Esophagus muscularis mucosa (tissue), 4 donors: ENCODE measurements at places on chromosomes 11 and 22. TPM values are rescaled to one million over a fixed set of nuclear protein-coding genes. Genes with fewer than 3 reads are reported as not detected.
A peak's percentile ranks its signal among the peaks of the same experiment; 100 is the strongest.

The SLC7A4 gene
- 0.23 TPM for total RNA-seq

- no peaks in the 10 kb centered on the region for H3K27me3 ChIP-seq
- H3K27ac ChIP-seq, result no peak overlapping the region
- no peak overlapping the region for H3K4me3 ChIP-seq
- no peak for DNase-seq
- H3K36me3 ChIP-seq, result peaks cover 9% of the 10 kb centered on the region
Observed at GRCh38 chr11:47002390-47002789, 65.8 kb downstream of the CSTPP1 start.

DNA sequence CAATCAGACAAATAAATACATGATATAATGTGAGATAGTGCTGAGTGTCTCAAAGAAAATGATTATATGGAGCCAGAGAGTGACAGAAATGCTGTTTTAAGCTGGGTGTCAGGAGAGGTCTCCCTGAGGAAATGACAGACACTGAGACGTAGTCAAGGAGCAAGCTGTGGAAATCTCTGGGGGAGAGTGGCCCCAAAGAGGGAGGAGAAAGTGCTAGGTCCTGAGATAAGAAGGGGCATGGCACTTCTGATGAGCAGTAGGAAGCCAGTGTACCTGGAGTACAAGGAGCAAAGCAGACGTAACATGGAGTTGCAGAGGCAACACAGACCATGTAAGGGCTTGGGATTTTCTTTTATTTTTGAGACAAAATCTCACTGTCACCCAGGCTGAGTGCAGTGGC, 38.8 kb downstream of the ZNF202 start:
- DNase-seq, result no peak
- no peak overlapping the region for H3K4me3 ChIP-seq
- no peaks in the 10 kb centered on the region for H3K4me1 ChIP-seq
- H3K36me3 ChIP-seq, result no peaks in the 10 kb centered on the region
- no peak overlapping the region for H3K27ac ChIP-seq
- H3K27me3 ChIP-seq, result no peaks in the 10 kb centered on the region

- DNase-seq, result peak; percentile 77
- no peaks in the 10 kb centered on the region for H3K36me3 ChIP-seq
- H3K27me3 ChIP-seq, result no peaks in the 10 kb centered on the region
Observed at GRCh38 chr11:36724742-36725385, 126.8 kb upstream of the RAG2 start.

DNA sequence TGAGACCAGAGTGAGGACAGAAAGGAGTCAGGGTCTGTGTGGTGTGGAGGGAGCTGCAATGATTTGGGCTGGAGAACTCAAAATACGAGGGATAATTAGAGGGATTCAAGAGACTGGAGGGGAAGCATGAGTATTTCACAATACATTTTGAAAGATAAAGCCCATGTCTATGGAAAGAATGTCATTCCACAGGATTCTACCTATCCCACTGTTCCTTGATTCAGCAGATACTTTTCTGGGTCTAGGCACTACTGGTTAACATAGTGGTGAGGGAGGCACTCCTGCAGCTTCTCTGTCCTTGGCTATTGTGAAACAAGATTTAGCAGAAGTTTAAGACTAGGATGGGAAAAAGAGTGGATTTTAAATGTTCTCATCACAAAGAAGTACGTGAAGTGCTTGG, 72.9 kb upstream of the RASSF10 start:
- no peak for DNase-seq
- H3K4me3 ChIP-seq, result no peak overlapping the region
- no peaks in the 10 kb centered on the region for H3K27me3 ChIP-seq
- no peaks in the 10 kb centered on the region for H3K4me1 ChIP-seq
- H3K36me3 ChIP-seq, result peaks cover 54% of the 10 kb centered on the region
- H3K27ac ChIP-seq, result no peak overlapping the region

GRCh38 chr11:78450866-78451265, 33.2 kb upstream of the GAB2 start:
- H3K4me3 ChIP-seq, result no peak overlapping the region
- no peaks in the 10 kb centered on the region for H3K36me3 ChIP-seq
- no peaks in the 10 kb centered on the region for H3K27me3 ChIP-seq
- no peak overlapping the region for H3K27ac ChIP-seq

DNA sequence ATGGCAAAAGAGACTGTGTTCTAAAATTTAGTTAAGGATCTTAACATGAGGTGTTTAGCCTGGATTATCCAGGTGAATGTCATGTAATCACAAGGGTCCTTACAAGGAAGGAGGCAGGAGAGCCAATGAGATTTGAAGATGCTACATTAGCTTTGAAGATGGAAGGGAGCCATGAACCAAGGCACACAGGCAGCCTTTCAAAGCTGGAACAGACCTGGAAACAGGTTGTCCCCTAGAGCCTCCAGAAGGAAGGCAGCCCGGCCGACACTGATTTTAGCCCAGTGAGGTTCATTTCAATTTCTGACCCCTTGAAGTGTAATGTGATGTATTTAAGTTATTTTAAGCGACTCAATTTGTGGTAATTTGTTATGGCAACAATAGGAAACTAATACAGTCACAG, 195.3 kb upstream of the MTMR2 start:
- H3K4me3 ChIP-seq, result no peak overlapping the region
- no peaks in the 10 kb centered on the region for H3K36me3 ChIP-seq
- DNase-seq, result no peak
- H3K27ac ChIP-seq, result no peak overlapping the region
- H3K4me1 ChIP-seq, result no peaks in the 10 kb centered on the region
